ENCODE measurements at places on chromosomes 7 and 10.
A peak's percentile ranks its signal among the peaks of the same experiment; 100 is the strongest.

DNA sequence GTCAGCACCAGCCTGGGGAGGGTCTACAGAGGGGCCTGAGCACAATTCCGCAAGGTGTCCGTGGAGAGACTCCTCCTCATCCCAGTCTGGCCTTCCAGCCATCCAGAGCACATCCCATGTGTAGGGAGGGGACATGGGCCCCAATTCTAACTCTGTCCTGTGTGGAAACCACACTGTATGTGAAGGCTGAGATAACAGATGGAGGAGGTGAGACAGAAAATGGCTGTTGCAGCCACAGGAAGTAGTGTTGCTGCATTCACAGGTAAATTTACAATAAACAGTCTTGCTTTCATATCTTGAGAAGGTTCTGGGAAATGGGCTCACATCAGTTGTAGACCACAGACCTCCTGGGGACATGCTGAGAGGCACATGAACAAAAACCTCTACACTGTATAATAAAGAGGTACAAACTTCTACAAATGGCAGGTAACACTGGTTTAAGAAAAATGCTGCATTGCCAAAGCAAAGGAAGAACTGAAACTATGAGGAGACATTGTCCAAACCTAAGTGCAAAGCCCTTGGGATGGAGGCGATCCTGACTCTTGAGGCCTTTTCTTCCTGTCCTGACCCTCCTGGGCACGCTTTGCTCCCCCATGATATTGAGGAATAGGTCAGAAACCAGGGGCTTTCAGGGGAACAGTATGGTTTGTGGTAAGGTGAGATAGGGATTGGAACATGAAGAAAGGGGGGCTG, 21.6 kb upstream of the GIMAP2 start:
- no peak for DNase-seq

DNA sequence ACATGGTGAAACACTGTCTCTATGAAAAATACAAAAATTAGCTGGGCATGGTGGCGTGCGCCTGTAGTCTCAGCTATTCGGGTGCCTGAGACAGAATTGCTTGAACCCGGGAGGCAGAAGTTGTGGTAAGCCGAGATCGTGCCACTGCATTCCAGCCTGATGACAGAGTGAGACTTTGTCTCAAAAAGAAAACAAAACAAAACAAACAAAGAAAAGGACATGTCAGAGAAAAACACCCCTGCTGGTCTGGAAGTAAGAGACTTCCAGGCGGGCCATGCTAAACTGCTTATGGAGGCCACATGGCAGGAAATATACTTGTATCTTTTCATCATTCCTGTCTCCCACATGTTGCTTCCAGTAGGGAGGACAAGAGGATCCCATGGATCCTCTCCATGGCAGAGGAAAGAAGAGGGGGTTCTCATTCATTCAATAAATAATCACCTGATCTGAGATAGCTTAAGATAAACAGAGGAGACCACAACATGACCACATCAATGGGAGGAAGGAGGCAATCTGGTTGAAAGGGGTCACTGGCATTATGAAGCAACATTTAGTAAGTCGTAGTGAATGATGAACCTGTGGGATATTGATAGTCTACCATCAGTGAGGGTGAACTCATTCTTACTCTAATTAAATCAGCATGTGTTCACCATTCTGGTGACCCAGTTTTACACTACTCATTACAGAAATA, 60.5 kb upstream of the ZNF138 start:
- DNase-seq = no peak

DNA sequence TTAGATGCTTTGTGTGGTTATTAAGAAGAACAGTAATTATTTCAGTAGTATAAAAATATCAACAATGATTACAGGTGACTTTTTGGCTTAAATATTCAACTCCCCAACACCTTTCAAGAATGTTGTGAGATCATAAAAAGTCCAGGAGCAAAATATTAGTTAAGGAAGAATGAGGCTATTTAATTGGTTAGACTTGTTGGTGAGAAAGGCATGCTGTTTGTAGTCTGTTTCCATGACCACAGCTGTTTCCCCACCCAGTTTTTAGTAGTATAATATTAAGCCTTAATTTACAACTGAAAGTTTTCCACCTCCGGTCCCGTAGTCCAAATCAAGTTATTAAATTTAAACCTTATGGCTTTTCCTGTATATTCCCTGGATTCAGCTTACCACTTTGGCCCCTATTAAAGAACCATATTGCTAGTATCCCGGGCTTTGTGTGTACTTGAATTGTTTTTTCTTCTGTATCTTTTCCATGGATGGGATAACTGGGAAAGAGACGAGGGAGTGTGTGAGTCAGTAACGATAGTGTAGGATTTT, 133.3 kb downstream of the CELF2 start:
- DNase-seq = no peak

- DNase-seq = no peak
These were observed 46.8 kb downstream of the HIPK2 start for GRCh38 chr7:139730746-139731612.

DNA sequence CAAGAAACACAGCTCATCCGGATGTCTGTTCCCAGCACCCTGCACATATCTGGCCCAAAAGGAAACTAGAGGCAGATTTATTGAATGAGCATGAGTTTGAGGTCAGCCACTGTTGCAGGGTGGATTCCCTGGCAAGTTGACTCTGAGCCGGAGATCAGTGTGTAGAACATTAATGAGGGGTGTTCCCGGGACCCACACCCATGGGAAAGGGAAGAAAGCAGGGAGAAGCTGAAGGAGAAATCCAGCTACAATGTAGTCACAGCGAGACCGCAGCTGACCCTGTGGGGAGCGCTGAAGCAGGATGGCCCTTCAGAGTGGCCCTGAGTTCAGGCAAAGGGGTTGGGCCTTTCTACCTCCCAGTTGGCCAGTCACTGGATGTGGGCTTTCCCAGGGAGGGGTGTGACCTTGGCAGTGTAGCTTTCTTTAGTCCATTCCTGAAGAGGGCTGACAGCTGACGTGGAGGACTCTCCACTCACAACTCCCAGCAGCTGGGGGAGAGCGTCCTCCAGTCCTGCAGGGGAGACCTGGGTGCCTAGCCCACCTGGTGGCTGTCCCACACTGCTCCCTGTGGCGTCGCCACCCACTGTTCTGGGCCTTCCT, 324.2 kb upstream of the ZMIZ1 start:
- no peak for DNase-seq

GRCh38 chr10:64089648-64090047, 568.4 kb downstream of the REEP3 start:
- DNase-seq = no peak

GRCh38 chr10:72186258-72186981, 29.4 kb upstream of the ANAPC16 start:
- peak; percentile 49 for DNase-seq

GRCh38 chr7:68699090-68699711, 899.1 kb upstream of the AUTS2 start:
- peak; percentile 68 for DNase-seq

DNA sequence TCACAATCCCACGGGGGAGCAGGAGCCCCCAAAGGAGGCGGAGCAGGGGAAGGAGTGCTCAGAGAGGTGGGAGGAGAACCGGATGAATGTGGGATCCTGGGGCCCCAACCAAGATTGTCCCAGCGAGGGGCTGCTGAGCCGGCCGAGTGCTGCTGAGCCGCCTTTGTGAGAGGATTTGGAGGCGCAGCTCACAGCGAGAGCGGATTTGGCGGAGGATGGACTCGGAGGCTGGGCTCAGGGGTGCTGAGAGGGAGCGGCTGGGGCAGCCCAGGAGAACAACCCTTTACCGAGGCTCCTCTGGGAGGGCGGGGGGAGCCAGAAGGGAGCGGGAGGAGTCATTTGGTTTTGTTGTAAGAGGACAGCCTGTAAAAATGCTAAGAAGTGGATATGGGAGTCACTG, 23.0 kb downstream of the GHRHR start:
- no peak for DNase-seq

GRCh38 chr10:68271196-68271882, 39.4 kb upstream of the ATOH7 start:
- DNase-seq = no peak

DNA sequence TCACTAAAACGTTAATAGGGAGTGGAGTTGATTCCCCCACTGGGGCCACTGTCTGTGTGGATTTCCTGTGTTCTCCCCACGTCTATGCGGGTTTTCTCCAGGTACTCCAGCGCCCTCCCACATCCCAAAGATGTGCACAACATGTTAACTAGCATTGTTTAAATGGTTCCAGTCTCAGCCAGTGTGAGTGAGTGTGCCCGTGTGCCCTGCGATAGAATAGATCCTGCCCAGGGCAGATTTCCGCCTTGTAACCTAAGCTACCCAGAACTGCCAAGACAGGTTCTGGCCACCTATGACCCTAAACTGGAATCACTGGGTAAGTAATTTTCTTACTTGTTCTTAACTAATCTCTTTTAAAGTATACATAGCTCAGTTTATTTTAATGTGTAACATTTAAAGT, 58.5 kb downstream of the CCDC6 start:
- DNase-seq = no peak

DNA sequence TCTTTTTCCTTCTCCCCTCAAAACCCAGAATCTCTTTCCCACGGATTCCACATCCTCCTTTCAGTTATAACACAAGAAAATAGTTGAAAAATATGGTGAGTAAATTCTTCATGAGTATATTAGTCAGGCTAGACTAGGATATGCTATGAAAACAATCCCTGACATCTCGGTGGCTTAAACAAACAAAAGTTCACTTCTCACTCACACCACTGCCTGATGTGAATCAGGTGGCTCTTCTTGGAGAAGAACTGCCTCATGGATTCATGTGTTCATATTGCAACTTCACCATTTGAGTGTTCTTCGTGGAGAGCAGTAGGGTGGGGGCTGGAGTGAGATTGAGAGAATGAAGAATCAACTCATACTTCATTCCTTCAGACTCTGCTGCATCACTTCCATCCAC, 204.1 kb downstream of the PHF14 start:
- DNase-seq = no peak

- DNase-seq = peak; percentile 60
These were observed 11.5 kb downstream of the TPK1 start for GRCh38 chr7:144824360-144824759.
